ENCODE measurements at places on chromosomes 2 and 18.

DNA sequence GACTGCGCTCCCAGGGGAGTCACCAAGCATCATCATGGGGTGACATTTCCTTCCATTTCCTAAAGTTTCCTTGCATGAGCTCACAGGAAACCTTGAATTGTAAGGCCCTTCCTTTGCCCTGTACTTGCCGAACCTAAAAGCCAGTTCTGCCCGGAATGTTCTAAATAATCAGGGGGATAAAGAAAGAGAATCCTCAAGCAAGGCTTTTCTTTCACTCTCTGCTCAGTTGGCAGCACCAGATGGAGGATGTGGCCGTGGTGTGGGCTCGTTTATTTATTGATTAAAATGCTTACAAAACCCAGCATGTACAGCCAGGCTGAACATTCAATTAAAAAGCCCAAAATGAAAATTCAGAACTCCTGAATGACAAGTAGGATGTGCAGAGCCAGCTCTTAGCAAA lies 170.5 kb downstream of the SH3RF3 start:
- no peak for DNase-seq

DNA sequence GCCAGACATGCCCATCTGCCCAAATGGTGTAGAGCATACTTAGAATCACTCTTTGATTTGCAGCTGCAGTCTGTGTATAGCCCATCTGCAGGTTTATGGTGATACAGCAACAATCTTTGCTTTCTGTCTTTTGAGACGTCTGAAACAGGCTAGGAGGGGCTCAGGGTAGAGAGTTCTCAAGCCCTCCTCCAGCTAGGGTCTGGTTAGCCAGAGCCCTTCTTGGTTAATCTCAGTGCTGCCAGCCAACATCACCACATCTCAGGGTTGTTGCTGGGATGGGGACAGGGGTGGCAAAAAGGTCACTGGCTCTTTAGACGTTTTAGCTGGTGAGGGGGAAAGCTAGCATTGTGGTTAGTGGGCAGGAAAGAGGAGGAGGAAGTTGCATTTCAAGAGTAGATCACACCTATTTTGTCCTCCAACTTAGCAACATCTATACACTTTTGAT lies 136.6 kb upstream of the ACAA2 start:
- no peak for DNase-seq

- no peak for DNase-seq
These were observed 70.7 kb downstream of the NABP1 start for GRCh38 chr2:191748528-191749180.

- peak; percentile 54 for DNase-seq
These were observed 40.5 kb downstream of the IRS1 start for GRCh38 chr2:226758921-226759640.

GRCh38 chr18:10475654-10476291 lies 21.3 kb downstream of the APCDD1 start:
- DNase-seq: no peak

- peak; percentile 10 for DNase-seq
These were observed 70.6 kb downstream of the UBR3 start for GRCh38 chr2:169897834-169898233.

- no peak for DNase-seq
These were observed 887.9 kb upstream of the KLHL29 start for GRCh38 chr2:22497064-22497463.

GRCh38 chr2:55150834-55151233 lies 81.3 kb downstream of the CLHC1 start:
- no peak for DNase-seq

DNA sequence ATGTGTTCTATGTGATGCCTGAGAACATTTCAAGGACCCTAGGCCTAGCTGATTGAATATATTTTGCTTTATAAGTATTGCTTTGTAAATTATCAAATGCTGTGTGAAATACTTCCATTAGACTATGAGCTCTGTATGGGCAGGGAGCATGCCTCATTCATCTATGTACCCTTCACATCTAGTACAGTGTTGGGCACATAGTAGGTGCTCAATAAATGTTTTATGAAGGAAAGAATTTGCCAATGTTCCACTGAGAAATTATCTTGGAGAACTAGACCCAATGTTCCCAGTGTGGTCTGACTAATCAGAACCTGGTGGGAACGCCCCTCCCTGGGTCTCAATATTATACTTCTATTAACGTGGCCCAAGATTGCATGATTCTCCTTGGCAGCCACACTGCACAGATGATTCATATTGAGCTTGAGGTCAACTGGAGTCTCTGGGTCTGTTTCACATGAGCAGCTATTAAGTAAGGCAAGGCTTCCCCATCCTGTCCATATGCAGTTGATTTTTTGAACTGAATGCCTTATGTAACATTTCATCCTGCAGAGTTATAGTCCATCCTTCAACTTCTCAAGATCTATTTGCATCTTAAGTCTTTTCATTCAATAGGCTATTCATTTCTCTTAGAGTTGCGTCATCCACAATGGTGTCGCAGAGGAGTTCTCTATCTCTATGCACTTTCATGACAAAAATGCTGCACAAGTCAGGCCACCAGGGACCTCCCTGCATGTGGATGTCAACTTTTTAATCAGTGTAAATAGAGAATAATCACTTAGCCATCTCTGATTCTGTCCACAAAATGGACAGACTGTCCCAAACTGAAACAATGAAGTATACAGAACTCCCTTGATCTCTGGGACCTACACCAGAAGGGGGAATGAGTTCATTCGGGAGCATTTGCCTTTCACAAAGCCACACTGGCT lies 257.6 kb downstream of the CYP26B1 start:
- peak; percentile 67 for DNase-seq

DNA sequence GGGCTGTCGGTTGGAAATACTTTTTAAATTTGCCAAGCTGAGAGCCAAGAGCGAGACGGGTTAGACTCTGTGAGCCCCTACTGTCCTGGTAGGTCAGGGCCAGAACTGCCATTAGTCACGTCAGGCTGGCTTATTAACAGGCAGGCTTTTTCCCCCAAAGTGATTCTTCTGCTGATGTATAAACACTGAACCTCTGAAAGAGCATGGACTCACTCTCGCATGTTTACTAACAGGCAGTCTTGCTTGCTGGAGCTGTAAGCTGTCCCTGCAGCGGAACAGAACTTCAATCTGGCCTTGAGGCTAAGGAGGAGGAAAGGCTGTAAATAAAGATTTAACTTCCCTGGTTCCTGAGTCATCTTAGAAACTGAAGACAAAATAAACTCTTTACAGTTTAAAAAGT lies 288.4 kb downstream of the PIEZO2 start:
- DNase-seq: no peak

- DNase-seq: no peak
These were observed 55.4 kb upstream of the UPP2 start for GRCh38 chr2:158046121-158046880.

DNA sequence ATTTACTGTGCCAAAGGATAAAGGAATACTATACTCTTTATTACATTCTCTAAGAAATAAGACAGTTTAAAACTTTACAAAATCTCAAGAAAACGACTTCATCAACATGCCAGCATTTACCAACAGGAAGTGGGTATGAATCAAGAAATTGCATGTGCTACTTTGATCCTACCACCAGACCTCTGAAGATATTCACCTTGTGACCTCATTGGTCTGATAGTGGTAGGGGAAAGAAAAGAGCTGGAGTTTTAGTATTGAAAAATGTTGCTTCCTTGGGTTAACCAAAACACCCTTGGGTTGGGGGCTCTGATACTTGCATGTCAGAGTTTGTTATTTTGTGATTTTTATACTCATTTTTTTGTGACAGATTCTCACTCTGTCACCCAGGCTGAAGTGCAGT lies 84.1 kb upstream of the LPIN2 start:
- DNase-seq: no peak

DNA sequence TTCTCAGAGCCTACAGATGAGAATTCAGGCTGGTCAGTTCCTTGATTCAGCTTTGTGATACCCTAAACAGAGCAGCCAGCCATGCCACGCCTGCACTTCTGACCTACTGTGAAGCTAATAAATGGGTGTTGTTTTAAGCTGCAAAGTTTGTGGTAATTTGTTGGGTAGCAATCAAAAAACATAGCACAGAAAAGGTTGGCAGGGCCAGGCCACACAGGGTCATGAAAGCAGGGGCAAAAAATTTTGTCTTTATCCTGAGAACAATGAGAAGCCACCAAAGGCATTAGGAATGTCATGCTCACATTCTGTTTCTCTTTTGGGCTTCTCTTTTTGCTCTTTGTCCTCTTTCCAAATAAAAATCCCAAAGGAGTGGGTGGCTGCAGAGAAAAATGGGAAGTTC lies 385.9 kb downstream of the TXNL1 start:
- DNase-seq: no peak

DNA sequence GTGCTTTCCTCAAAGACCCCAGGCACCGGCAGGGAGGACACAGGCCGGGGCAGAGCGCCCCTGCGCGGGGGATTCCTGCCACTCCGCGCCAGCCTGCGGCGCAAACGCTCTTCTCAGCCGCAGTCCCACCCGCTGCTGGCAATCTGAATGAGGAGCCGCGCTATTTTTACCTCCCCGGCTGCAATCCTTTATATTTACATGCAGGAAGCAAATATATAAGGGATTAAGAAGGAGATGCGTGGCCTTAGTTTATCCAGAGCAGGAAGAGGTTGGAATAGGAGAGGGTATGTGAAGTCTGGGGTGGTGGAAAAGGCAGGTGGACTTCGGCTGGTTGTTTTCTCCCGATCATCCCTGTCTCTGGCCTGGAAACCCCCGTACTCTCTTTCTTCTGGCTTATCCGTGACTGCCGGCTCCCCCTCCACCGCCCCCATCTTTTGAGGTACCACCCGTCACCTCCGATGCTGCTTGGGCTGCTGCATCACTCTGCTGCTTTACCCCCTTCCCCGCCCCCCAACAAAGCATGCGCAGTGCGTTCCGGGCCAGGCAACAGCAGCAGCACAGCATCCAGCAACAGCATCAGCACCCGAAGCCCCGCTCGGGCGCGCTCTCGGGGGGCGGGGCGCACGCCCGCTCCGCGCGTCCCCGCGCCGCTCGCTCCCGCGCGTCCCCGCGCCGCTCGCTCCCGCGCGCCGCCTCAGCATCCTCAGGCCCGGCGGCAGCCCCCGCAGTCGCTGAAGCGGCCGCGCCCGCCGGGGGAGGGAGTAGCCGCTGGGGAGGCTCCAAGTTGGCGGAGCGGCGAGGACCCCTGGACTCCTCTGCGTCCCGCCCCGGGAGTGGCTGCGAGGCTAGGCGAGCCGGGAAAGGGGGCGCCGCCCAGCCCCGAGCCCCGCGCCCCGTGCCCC lies at the start of gene ADAM23:
TSS of gene ADAM23 (plus strand) at position 700 of the 902 bp plus-strand sequence. CDS start 335 bp downstream, outside the sequence.
- no peak for DNase-seq

DNA sequence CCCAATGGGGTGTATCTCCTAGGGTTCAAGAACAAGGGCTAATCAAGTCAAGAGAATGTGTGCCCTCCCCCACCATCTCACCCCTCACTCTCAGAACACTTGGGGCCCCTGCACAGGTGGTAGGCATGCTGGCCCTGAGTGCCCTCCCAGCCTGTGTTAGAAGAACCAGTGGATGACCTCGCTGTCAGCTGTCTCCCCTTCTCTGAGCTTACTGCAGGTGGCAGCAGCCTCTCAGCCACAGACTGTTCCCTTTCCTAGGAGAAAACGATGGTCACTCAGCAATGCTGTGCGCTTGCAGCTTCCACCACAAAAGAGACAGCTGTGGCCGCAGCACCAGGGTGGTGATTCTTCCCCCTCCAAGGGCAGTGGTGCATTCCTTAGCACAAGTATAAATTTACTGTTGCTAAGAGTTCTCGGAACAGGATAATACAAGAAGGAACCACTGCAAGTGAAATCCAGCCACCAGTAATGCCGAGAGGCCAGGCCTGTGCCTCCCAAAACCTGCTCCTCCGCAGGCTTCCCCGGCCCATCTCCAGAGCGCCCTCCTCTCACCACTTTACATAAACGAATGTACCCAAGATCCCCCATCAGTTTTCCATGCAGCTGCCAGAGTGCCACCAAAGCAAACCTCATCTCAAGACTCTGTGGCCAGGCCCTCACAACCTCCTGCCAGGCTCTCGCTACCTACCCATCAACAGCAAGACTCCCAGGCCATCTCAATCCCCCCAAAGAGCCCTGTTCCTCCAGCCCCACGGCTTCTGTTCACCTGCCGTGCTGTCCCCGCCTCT lies 935 bp upstream of the RAMP1 start:
- peak; percentile 72 for DNase-seq

DNA sequence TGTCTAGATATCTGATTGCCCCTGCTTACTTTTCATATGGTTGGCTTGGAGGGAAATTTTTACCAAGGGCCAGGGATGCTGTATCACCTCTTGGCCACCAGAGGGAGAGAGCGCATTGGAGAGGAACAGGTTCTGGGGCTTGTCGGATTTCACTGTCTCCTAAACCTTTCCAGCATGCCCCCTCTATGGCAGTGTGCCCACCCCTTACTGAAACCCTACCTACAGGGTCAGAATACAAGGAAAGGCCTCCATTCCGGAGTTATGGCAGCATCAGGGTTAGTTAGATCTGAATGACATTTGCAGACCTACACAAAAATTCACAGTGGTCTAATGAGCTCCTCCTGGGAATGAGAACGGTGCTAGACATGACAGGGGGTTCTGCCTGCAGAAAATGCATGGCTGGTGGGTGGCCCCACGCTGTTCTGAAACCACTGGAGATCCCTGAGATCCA lies 5.8 kb downstream of the SLC14A2 start:
- DNase-seq: peak; percentile 48

DNA sequence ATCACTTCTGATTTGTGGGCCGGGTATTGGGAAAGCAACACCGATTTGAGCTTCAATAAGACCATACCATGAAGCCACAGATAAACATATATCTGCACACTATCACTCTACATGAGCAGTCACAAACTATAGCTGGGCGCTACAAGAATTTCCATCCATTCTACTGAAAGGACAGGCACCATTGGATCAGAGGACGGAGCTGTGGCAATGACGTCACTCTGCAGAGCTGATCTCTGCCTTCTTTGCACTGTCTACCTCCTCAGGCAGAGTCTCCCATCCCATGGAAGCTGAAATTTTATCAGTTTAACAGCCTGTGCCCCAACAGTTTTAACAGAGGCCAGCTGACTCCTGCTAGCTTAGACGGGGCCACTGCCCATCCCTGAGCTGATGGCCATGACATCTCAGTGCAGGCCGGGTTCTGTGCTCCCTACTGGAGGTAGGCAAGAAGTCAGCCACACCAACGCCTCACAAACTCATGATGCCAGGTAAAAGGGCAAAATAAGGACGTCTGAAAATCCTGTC lies 389.6 kb upstream of the SALL3 start:
- no peak for DNase-seq

GRCh38 chr2:219158586-219158985 lies 2.0 kb downstream of the NHEJ1 start:
- DNase-seq: no peak

- no peak for DNase-seq
These were observed 91.3 kb downstream of the ANTXR1 start for GRCh38 chr2:69104261-69104660.

GRCh38 chr2:28636491-28636890 lies 115.1 kb upstream of the PPP1CB start:
- no peak for DNase-seq

DNA sequence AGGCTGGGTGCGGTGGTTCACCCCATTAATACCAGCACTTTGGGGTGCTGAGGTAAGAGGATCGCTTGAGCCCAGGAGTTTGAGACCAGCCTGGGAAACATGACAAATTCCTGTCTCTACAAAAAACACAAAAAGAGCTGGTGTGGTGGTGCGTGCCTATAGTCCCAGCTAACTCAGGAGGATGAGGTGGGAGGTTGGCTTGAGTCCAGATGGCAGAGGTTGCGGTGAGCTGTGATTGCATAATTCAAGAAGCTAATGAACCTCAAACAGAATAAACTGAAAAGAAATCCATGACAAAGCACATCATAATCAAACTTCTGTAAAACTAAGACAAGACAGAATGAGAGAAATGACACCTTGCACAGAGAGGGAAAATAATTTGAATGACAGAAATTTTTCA lies 54.8 kb downstream of the SEMA4F start:
- DNase-seq: peak; percentile 87

GRCh38 chr2:106530866-106531265 lies 43.7 kb downstream of the CD8B2 start:
- no peak for DNase-seq

- DNase-seq: no peak
These were observed 49.3 kb downstream of the GREB1 start for GRCh38 chr2:11582862-11583752.
